ENCODE measurements at places on chromosomes 11 and 22. TPM values are rescaled to one million over a fixed set of nuclear protein-coding genes. Genes with fewer than 3 reads are reported as not detected.

The XNDC1N gene
- total RNA-seq, result 6.1 TPM

The PLEKHB1 gene
- not detected for total RNA-seq

The PNPLA5 gene
- total RNA-seq, result not detected

The ARFIP2 gene
- 59.3 TPM for total RNA-seq

The DYNC2H1 gene
- 11.6 TPM for total RNA-seq

The KCTD14 gene
- total RNA-seq, result 1.3 TPM

The OR56A1 gene
- not detected for total RNA-seq

The EXPH5 gene
- 22.3 TPM for total RNA-seq

The SHANK2 gene
- total RNA-seq, result 8.1 TPM

The VPS51 gene
- total RNA-seq, result 203 TPM

The OOSP3 gene
- not detected for total RNA-seq

The C22orf15 gene
- total RNA-seq, result not detected

The MPPED2 gene
- total RNA-seq, result not detected

The RIC3 gene
- total RNA-seq, result 0.26 TPM

The NNMT gene
- total RNA-seq, result 11.6 TPM

The SEC14L6 gene
- not detected for total RNA-seq

The MLC1 gene
- total RNA-seq, result not detected

The OR51E2 gene
- total RNA-seq, result not detected

The TYMP gene
- 126 TPM for total RNA-seq

The APOL4 gene
- total RNA-seq, result under 0.01 TPM

The PRCP gene
- 25.9 TPM for total RNA-seq

The PTH gene
- total RNA-seq, result not detected

The GLYAT gene
- not detected for total RNA-seq

The SOX6 gene
- 2.7 TPM for total RNA-seq

The KRTAP5-1 gene
- not detected for total RNA-seq

The OR6A2 gene
- total RNA-seq, result under 0.01 TPM
